ENCODE measurements at places on chromosomes 2 and 18. TPM values are rescaled to one million over a fixed set of nuclear protein-coding genes. Genes with fewer than 3 reads are reported as not detected.

DNA sequence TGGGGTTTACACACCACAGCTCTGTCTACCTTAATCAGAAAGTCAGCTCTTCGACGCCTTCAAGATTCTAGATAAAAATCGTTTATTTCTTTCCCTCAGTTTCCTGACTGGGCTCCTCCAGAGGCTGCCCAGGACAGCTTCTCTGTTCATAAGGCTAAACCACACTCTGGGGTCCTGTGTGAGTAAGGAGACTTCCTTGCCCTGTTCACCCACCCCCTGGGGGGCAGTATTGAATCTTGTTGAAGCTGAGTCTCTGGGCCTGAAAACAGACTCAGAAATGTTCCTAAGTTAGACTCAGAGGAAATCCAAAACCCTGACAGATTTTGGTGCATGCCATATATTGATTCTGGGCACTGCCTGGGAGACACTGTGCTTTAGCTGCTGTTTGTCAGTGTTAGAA, 43.0 kb downstream of the G6PC2 start:
- DNase-seq = no peak

- no peak for DNase-seq
Observed at GRCh38 chr2:241183221-241183620, 5.3 kb upstream of the ANO7 start.

- no peak for DNase-seq
Observed at GRCh38 chr2:135954020-135954601, 31.3 kb downstream of the DARS1 start.

- DNase-seq = no peak
Observed at GRCh38 chr2:218517434-218518206, 50.5 kb downstream of the USP37 start.

DNA sequence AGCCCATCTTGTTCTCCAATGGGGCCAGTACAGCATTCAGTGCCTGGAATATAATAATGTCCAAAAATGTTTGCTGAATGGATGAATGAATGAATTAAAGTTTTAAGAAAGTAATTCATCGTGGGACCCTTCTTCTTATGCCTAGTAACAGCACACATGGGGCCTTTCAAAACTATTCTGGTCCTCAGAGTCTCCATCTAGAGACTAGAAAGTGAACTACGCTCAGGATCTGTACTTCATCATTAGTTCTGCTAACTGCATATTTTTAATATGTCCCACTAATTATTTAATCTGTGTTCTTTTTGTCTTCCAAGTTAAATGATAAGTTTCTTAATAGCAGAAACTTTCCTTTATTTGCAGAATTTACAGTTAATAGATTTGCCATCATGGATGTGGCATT, 172.5 kb downstream of the SMAD2 start:
- DNase-seq = no peak

VSNL1 gene
- polyA plus RNA-seq = 0.46 TPM

DNA sequence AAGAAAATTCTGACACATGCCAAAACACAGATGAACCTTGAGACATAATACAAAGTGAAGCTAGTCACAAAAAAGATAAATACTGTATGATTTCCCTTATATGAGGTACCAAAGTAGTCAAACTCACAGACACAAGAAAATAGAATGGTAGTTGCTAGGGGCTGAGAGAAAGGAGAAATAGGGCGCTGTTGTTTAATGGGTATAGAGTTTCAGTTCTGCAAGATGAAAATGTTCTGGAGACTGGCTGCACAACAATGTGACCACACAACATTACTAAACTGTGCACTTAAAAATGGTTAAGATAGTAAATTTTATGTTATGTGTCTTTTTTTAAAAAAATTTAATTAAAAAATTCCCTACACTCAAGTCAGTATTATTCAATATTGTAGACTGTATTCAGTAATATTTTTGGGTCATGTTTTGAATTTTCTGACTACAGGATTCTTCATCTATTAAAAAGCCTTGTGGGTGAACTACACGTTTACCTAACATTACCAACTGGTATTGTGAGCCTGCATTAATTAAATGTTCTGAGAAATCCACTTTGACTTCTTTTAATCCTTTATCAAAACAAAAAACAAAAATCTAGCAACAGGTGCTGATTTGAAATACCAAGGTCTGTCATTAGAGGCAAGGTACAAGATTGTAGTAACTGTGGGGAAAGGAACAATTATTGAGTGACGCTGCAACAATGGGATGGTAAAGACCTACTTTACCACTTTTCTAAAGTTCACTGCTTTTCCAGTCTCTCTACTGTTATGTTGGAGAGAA, 140.8 kb upstream of the ZFP36L2 start:
- DNase-seq = no peak

DNA sequence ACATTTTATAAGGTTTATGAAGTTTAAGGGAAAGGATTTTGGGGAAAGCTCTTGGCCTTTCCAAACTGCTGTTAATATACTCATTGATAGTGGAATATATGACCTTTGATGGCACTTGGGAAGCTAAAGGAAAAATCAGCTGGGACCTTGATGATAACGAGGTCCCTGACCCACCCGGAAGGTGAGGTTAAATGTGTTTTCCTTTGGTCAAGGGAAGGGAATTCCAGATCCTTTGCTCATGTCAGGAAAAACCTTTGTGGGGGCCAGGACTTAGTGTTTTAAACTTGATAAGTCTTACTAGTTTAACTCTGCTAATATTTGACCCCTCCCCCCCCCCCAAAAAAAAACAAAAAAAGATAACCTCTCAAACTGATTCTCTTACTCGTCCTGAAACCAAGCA, 50.7 kb downstream of the CRIM1 start:
- no peak for DNase-seq

DNA sequence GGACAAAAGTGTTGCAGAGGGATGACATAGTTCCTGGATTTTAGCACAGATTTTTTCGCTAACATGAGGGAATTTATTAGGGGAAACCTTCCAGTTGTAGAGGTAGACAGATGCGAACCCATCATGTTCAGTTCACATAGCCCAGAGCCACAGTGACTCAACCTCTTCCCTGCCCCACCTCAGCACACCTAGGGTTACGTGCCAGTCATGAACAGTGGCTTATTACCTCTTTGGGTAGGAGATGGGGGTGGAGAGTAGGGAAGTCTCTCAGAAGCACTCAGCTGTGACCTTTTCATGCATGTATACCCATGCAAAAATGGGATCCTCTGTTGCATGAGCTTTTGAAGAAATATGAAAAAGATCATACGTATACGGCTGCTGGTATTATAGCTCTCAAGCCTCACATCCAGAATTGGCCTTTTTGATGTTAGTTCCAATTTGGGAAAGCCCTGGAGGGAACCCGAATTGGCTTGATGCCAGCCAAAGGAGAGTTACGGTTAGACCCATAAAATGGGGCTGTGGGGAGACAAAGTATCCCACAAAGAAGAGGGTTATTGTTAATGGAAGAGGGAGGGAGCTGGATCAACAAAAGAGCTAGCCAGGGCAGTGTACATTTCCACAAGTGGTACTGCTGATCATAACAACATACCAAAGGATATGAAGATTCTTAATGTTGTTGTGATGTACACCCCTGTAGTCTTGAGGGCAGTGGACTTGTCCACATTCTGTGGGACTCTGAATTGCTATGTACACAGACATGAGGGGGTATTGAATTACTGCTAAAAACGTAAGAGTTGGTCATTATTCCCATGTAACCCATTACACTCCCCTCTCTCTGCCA, 4.9 kb downstream of the TANC1 start:
- DNase-seq = no peak

- DNase-seq = no peak
Observed at GRCh38 chr2:125424266-125424785, 1231.6 kb upstream of the GYPC start.

- DNase-seq = no peak
Observed at GRCh38 chr2:2575870-2576386, 244.9 kb upstream of the MYT1L start.

- DNase-seq = no peak
Observed at GRCh38 chr2:201108341-201108740, 7.6 kb upstream of the CFLAR start.

DNA sequence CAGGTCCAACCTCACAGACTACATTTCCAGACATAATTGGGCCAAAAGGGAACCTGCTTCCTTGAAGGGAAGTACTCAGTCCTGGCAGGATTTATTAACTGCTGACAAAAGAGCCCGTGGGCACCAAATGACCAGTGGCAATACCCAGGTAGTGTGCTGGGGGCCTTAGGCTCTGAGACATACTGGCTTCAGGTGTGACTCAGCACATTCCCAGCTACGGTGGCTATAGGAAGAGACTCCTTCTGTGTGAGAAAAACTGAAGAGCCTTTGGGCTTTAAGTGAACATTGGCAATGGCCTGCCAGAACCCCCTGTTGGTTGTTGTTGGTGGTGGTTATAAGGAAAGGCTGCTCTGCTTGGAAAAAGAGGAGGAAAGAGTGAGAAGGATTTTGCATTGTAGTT, 401.8 kb downstream of the KCNJ3 start:
- DNase-seq = no peak

- no peak for DNase-seq
Observed at GRCh38 chr2:216139884-216140283, 30.7 kb downstream of the XRCC5 start.

IL1A gene
- 0.05 TPM for polyA plus RNA-seq

XIRP2 gene
- 0.28 TPM for polyA plus RNA-seq

- no peak for DNase-seq
Observed at GRCh38 chr18:44712025-44712424, 31.3 kb downstream of the SETBP1 start.
